Activated CD4-positive, alpha-beta T cell treated with anti-CD3 and anti-CD28 coated beads for 1 hour (primary cell): ENCODE measurements at places on chromosomes 4 and X.
A peak's percentile ranks its signal among the peaks of the same experiment; 100 is the strongest.

DNA sequence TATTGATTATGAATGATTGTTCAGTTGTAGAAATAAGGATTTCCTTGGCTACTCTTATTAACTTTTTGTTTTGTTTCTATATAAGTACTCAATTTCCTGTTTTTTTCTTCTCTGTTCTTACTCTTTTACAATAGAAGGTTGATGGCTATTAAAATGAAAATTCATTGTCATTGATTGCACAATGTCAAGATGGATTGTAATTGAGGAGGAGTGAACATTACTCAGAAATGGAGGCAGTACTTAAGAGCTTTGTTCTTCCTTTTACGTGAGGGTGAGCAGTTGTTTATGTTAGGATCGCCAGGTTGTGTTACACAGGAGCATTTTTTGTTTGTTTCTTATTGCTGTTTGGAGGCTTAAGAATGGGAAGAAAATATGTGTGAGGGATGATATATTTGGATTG, 2062.4 kb downstream of the ARAP2 start:
- DNase-seq: no peak

- DNase-seq: no peak
Measured at GRCh38 chr4:111018216-111018615, 395.3 kb upstream of the PITX2 start.

DNA sequence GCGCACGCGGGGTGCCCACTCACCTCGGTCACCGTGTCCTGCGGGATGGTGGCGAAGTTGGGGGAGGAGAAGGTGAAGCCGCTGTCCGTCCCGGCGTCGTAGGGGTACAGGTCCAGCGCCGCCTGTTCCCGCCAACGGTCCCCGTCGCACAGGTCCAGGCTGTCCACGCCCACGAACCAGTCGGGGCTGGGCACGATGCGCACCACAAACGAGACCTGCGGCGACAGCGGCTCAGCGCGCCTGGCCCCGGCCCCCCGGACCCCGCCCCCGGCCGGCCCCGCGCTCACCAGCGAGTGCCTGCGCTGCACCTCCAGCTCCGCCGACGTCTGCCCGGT, 1.4 kb downstream of the SPON2 start:
- DNase-seq: no peak

DNA sequence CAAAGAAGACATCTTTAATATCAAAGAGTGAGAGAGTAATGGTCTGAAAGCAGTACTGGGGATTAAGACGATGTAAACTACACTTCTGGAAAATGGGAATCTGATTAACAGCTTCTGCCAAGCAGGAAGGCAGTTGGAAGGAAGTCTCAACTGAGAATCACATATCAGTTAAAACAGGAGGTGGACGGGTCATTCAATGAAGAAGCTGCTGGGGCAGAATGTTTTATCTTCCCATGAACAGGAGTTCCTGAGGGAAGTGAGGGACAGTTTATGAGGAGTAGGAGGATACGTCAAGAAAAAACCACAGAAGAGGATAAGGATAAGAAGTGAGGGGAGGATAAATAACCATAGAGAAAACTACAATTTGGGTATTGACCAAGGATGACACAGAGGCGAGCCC, 38.7 kb upstream of the MAGEA10 start:
- DNase-seq: no peak

- DNase-seq: no peak
Measured at GRCh38 chr4:59676389-59676788, 1523.7 kb upstream of the ADGRL3 start.

DNA sequence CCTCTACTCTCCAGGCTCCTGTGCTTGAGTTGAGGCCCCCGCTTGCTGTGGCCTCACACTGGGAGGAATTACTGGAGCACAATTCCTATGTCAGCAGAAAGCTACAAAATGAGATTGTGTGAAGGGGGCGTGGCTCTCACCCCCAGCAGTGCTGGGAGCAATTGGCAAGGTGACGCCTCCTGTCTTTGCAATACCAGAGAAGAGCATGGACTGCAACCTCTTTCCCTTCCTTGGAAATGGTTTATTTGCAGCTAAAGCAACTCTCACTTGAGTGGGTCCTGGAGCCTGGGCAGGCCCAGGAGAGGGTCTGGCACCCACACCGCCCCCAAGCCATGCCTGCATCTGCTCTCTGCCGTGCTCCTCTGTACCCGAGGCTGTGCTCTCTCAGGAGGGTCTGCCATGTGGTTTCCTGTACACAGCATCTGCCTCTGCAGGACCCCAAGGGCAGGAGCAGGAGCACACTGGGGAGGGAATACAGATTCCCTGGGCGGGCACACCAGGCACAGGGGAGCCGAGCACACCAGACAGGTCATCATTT, 32.9 kb upstream of the HGFAC start:
- no peak for DNase-seq

DNA sequence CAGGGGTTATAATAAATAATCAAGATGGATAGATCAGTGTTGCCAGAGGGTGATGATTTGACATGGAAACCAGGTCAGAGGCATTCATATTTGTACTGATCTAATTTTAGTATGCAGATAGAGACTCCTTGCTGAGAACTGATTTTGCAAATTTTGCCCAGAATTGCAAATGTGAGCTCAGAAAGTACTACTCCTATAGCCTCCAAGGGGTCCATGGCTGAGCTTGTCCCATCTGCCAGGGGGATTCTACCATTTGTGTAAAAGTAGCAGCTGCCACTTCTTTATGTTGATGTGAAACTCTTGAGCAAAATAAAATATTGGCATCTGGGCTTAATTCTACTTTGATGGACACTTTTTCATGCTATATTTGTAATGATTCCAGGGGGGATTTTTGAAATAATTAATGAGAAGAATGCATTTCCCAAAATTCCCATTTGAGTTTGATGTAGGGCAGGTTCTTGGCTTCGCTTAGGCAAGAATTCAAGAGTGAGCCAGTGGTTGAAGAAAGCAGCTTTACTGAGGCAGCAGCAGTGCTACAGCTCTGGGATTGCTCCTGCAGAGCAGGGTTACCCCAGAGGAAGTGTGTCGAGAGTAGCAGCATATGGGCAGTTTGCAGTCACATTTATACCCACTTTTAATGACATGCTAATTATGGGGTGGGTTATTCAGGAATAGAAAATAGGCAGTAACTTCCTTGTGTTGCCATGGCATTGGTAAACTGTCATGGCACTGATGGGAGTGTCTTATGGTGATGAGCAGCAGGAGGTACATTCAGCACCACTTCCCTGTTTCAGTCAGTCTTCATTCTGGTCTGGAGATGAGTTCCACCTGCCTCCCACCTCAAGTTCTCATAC, 38.7 kb upstream of the DCLK2 start:
- no peak for DNase-seq

GRCh38 chr4:169383724-169384123, 113.0 kb upstream of the SH3RF1 start:
- no peak for DNase-seq

DNA sequence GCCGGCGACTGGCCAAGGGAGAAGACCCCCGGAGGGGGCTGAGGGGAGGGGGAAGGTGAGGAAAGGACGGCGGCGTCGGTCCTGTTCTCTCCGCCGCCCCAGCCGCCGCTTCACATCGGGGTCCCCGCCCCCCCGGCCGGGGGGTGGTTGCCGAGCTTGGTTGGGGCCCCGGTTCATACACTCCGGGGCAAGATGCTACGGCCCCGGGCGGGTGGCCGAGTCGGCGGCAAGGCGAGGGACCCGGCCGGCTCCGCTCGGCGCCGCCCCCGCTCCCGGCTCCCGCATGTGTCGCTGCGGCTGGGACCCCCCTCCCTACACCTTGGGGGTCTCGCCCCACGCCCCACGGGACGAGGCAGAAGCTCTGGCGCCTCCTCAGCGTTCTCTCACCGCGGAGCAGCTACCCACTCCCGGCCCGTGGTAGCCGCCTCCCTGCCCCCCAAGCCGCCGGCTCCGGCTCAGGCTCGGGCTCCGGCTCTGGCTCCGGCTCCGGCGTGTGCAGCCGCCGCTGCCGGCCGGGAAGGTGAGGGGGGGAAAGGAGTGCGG, 461 bp downstream of the FBXW7 start:
- DNase-seq: peak; percentile 18

GRCh38 chr4:36282503-36283030, 1.2 kb downstream of the DTHD1 start:
- DNase-seq: no peak
